ENCODE measurements at places on chromosomes 5 and 9. TPM values are rescaled to one million over a fixed set of nuclear protein-coding genes. Genes with fewer than 3 reads are reported as not detected.

PCDHB3 gene
- total RNA-seq: 1.1 TPM

DAB2 gene
- total RNA-seq: 52.9 TPM

NMRK1 gene
- total RNA-seq: 5.4 TPM

IL3 gene
- total RNA-seq: not detected

GRCh38 chr9:131992906-131993657 is 86.6 kb downstream of the MED27 start:
- DNase-seq: no peak
- H3K4me3 ChIP-seq: no peak overlapping the region
- H3K27me3 ChIP-seq: no peaks in the 10 kb centered on the region
- peaks cover 14% of the 10 kb centered on the region for H3K36me3 ChIP-seq

- no peak overlapping the region for H3K27ac ChIP-seq
- no peaks in the 10 kb centered on the region for H3K27me3 ChIP-seq
- no peaks in the 10 kb centered on the region for H3K4me1 ChIP-seq
- peaks cover 85% of the 10 kb centered on the region for H3K36me3 ChIP-seq
- no peak overlapping the region for H3K4me3 ChIP-seq
Measured at GRCh38 chr5:1081519-1081918, 30.3 kb downstream of the SLC12A7 start.

- no peaks in the 10 kb centered on the region for H3K36me3 ChIP-seq
- DNase-seq: no peak
- H3K4me1 ChIP-seq: no peaks in the 10 kb centered on the region
- no peak overlapping the region for H3K27ac ChIP-seq
- peaks cover 3% of the 10 kb centered on the region for H3K27me3 ChIP-seq
Measured at GRCh38 chr5:174970502-174970901, 246.1 kb downstream of the MSX2 start.

DNA sequence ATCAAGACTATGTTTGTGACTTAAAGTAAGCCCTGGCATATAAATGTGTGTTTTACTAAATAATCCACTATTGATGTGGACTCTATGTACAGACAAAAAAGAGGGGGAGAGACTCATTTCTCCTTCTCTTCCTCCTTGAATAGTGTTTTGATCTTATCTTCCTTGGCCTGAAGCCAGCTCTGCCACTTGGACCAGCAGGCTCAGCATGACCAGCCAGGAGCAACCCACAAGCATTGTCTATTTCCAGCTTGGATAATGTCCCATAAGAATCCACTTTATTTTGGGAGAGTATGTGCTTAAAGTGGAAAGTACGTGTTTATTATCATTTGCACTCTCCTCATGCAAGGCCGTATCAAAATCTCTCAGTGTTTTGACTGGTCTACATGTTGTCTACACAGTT is 23.8 kb upstream of the SLC46A2 start:
- H3K27ac ChIP-seq: no peak overlapping the region
- DNase-seq: no peak
- H3K4me1 ChIP-seq: no peaks in the 10 kb centered on the region
- H3K27me3 ChIP-seq: no peaks in the 10 kb centered on the region

DNA sequence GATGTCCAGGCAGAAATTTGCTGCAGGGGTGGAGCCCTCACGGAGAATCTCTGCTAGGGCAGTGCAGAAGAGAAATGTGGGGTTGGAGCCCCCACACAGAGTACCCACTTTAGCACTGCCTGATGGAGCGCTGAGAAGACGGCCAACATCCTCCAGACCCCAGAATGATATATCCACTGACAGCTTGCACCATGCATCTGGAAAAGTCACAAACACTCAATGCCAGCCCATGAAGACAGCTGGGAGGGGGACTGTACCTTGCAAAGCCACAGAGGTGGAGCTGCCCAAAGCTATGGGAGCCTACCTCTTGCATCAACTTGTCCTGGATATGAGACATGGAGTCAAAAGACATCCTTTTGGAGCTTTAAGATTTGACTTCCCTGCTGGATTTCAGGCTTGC is 426.3 kb upstream of the FAM174A start:
- DNase-seq: no peak
- no peak overlapping the region for H3K27ac ChIP-seq

DNA sequence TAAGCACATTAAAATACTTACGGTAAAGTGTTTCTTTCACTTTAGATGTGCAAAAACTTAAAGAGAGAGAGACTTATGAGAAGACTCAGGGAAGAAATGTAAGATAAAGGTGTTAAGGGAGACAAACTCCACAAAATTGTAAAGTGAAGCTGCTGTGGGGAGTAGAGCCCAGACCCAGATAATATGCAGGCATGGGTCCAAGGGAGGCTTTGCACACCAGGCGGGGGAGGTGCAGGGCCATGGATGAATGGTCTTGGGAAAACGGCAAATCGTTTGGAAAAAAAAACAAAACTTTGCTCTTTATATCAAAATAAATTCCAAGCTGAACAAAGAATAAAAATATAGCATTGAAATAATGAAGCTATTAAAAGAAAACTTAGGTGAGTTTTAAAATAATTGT is 9.1 kb downstream of the SYK start:
- H3K27ac ChIP-seq: no peak overlapping the region
- DNase-seq: no peak
- no peaks in the 10 kb centered on the region for H3K27me3 ChIP-seq

DNA sequence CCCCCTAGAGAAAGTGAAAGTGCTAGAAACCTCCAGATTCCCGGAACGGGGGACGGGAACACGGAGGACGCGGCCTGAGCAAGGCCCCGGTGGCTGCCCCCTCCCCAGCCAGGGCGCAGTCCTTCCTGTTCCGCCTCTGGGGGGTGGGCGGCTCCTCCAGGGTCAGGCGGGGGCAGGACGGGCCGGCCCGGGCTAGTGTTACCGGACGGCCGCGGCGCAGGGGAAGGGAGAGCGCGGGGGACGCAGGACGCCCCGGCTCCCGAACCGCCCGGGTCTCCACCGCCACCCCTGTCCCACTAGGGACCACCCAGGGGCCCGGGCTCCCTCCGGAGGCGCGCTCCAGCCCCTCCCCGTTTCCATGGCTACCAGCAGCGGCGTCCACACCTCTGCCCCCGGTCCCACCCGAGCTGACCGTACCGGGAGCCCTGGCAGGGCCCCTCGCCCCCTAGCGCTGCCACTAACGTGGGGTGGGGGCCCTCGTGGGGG is 579 bp downstream of the SLC12A7 start:
- peaks cover 60% of the 10 kb centered on the region for H3K4me1 ChIP-seq
- peaks cover 7% of the 10 kb centered on the region for H3K36me3 ChIP-seq
- DNase-seq: no peak
- H3K27me3 ChIP-seq: no peaks in the 10 kb centered on the region
- H3K4me3 ChIP-seq: peak overlapping the region; percentile 85
- peak overlapping the region; percentile 90 for H3K27ac ChIP-seq
